ENCODE measurements at places on chromosomes 6 and 20.

- DNase-seq, result no peak
These were observed 599.4 kb upstream of the CITED2 start for GRCh38 chr6:139973669-139974344.

- DNase-seq, result no peak
These were observed 106.0 kb downstream of the SAMD5 start for GRCh38 chr6:147614501-147614900.

DNA sequence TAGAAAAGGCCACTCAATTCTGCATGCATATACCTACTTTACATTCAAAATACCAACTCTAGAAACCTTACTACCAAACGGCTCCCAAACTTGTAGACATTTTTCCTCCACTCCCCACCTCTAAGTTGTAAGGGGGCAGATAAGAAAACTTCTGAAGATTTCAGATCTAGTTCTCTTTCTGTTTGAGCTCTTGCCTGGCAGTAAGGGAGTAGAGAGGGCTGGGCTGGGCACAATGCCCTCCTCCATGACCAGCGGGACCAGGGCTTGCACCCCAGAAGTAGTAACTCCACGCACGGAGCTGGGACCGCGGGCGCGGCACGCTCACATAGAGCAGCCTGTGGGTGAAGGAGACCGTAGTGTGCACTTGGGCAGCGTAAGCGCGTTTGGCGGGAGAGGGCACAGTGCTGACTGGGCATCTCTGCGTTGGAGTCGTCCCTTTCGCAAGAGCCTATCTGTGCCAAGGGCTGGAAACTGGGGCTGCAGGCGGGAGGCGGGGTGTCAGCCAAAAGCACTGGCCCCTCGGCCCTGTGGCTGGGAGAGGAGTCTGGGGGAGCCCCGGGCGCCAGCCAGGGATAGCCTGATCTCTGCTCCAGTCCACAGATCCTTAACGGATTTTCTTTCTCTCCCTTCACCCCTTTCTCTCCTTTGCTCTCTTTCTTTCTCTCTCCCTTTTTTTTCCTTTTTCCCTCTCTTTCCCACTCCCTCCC lies 32.4 kb downstream of the PHACTR1 start:
- no peak for DNase-seq

DNA sequence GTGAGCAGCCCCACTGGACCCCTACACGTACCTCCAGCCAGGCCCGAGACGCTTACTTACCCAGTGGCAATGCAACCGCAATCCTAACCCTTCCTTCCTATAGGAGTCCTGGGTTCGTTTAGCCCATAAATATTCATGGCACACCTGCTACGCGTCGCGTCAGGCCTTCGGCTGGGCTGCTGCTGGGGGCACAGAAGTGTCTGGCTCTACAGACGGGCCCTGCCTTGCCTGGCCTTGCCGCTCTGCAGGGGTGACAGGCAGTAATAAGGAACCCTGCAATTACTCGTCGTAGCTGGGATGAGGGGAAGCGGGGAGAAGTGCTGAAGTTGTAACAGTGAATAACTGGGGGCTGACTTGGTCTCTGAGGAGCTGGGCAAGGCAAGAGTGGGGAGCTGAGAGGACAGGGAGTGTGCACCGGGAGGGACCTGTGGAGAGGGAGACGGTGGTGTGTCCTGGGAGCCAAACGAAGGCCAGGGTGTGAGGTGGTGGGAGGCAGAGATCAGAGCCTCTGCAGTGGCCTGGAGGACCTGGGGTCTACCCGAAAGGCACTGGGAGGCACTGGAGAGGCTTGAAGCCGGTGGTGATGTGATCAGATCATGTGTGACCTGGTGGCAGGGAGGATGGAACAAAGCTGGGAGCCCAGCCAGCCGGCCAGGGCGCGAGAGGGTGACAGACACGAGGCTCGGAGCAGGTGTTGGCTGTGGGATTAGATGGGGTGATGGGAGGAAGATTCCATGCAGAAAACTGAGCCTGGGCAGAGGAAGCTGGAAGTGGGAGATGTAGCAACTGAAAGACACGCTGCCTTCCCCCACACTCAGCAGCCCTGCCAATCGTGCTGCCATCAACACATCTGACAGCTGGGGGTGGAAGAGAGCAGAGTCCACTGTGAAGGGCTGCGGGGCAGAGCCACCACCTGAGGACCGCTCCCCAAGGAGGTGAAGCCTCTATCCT lies 36.4 kb downstream of the PSMG4 start:
- no peak for DNase-seq

GRCh38 chr20:57369596-57369995 lies 18.5 kb downstream of the RAE1 start:
- DNase-seq, result no peak

DNA sequence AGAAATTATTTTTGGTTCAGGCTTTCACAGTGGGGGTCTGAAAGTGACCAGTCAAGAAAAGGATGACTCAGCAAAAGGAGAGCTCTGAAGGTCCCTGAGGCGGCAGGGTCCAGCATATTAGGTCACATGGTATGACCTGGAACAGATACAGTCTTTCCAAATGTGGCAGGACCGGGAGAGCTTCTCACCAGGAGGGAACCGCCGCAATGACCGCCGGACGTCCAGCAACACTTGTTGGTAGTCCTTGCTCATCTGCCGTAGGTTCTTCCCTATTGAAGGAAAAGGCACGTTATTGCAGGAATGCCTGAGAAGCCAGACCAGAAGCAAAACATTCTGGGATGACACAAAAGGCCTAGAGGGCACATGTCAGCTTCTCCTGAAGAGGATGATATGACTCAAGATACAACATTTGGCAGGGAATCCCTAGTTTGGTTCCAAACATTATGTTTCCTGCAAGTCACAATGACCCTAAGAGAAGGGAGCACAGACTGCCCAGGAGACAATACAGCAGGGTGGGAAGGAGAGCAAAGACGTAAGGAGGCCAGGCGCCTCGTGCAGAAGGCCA lies 17.4 kb downstream of the TBC1D20 start:
- DNase-seq, result no peak

DNA sequence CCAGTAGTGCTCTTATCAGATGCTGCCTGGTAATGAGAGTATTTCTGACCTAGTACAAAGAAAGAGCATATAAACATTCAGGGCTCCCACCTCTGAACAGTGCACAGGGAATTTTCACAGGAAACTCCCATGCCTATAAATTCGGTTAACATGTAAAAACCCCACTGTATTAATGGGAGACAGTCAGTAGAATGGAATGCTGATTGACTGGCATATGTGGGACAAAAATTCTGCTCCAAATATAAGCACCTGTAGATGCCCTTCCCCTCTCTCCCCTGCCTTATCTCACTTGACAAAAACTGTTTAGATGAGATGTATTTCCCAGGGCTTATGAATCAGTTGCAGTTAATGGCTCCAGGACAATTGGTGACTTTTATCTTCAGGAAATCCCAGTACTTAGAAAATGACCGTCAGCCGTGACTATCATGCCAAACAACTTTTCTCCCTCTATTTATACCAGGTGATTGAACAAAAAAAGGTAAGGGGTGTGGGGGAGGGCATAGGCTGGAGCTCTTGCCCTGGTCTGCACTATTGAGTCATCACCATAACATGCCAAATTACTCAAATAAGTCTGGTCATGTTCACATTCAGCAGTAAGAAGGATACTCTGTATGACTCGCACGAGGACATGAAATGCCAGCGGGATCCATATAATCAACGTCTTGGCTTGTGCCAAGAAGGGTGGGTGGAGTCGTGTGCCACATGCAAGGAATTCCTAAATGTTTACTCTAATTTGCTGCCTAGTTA lies 176.4 kb upstream of the BMP2 start:
- no peak for DNase-seq

GRCh38 chr6:119145111-119145510 lies 66.6 kb upstream of the FAM184A start:
- DNase-seq, result no peak

DNA sequence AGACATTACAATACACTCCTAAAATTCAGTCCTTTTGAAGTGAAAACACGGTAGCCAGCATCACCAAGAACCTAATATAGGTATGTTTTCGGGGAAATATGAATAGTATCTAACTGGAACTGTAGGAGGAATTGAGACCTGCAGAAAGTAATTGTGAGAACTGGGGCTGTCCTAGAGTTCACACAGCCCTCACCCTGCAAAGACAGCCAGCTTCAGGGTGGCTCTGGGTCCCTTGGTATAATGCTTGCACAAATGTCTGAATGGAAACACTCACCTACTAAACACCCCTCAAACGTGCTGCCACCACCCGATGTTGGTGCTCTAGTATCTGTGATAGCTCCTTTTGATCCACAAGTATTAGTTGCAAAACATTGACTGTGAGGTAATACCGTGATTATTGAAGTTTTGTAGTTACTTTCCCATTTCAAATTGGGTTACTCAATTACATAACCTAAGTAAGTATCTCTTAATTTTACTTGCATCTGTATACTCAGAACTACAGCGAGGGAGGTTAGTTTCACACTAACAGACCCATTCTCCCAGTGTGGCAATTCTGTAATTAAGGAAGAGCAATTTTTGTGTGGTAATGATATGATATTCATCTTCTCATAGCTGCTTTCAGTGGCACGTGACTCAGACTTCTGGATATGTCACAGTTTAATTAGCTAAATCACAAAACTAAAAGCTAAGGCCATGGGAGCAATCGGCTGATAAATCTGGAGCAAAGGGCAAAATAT lies 129.5 kb downstream of the INSM1 start:
- DNase-seq, result no peak

- peak; percentile 75 for DNase-seq
These were observed 75.2 kb downstream of the OR2B2 start for GRCh38 chr6:27836783-27837624.

GRCh38 chr6:7911345-7911725 lies 747 bp upstream of the TXNDC5 start:
- no peak for DNase-seq

- no peak for DNase-seq
These were observed 2.4 kb upstream of the FOXA2 start for GRCh38 chr20:22586645-22587310.

DNA sequence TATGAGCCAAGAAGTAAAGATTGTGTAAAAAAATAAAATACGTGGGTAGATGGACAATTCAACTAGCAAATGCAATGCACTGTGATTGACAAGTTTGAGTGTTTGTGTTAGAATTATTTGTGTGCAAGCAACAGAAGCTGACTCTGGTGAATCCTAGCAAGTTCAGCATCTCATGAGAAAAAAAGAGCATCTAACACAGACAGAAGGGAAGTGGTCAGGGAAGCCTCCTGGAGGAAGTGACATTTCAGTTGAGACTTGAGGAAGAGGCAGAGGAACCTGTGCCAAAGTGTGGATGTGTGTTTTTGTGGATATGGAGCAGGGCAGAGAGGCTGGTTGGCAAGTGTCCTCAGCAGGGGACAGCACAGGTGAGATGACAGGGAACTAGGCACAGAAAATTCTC lies 248.7 kb downstream of the ZNF217 start:
- no peak for DNase-seq

DNA sequence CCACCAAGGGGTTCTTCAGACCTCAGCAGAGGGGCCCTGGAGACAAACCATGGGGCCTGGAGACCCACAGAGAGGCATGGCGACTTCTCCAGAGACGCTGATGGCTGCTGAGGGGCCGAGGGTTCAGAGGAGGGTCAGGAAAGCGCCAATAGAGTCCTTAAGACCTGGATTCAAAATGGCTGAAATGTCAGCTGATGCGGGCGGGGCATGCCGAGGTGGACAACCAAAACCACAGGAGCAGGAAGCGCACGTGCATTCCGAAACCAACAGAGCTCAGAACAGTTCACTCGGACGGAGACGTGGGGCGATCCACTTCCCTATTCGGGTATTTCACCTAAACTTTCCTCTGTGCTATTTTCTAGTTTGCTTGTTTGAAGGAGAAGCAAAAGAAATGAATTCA lies 99.9 kb upstream of the RIN2 start:
- DNase-seq, result no peak

- no peak for DNase-seq
These were observed 25.5 kb upstream of the NXT1 start for GRCh38 chr20:23325107-23325506.

DNA sequence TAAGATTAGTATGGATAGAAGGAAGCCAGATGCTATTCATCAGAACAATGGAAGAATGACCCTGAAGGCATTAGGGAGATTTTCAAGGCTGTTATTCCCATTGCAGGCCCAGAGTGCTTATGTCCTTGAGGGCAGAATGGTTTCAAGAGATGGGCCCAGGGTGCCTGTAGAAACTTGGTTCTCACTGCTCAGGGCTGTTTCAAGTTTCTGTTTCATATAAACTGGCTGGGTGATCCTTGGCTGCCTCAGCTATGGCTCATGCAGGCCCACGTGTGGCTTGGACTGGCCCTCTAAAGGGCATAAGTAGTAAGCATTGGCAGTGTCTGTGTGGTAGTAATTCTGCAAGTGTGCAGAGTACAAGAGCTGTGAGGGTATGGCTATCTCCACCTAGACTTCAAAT lies 540.9 kb upstream of the MAN1A1 start:
- DNase-seq, result no peak

DNA sequence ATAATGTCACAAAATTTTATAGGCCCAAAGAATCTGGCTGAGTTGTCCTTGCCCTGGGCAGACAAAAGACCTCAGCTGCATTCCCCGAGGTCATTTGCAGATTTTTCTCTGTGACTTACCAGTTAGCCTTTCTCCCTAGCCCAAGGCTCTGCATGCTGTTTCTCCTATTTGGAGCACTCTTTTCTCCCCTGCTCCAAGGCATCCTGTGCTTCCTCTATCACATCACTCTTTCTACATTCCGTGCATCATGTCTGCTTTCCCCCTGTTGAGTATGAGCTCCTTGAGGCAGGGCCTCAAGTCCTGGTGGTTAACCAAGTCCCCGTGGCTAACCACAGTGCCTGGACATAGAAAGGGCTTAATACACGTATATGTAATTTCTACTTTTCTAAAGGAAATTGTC lies 593 bp upstream of the GSTA3 start:
- no peak for DNase-seq

DNA sequence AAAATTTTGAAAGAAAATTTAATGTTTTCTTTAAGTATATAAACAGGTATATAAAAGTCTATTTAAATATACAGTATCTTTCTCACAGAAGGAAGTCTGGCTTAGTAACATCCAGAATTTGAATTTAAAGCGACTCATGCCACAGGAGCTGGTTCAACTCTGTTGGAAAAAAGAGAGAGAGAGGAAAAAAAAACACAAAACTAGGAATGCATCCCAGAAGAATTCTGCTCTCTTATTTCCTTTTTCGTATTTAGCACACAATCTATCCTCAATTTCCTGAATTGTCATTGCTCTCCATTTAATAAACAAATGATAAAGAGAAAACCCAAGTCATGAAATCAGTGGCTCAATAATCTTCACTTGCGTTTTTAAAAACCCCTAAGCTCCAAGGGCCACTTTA lies 107.5 kb upstream of the SCAF8 start:
- DNase-seq, result no peak

All from left hindlimb (tissue), 1 donor.